ENCODE measurements at places on chromosomes 7 and 10.

- no peak for DNase-seq
Measured at GRCh38 chr7:11404355-11404754, 427.6 kb downstream of the THSD7A start.

- no peak for DNase-seq
Measured at GRCh38 chr10:102274062-102274461, 28.7 kb downstream of the GBF1 start.

DNA sequence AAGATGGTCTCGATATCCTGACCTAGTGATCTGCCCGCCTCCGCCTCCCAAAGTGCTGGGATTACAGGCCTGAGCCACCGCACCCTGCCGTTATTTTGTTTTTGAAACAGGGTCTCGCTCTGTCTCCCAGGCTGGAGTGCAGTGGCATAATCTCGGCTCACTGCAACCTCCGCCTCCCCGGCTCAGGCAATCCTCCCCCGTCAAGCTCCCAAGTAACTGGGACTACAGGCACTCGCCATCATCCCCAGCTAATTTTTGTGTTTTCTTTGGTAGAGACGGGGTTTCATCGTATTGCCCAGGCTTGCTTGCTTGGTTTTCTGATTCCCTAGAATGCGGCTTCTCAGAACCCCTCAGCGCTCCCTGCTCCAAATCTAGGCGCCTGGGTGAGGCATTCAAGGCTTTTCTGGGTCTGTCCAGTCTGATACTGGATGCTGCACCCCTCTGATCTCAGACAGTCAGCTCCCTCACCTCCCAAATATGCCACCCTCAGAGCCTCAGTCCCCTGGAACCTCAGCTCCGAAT, 1.3 kb downstream of the TFR2 start:
- DNase-seq = no peak

GRCh38 chr7:1939434-1940401, 269.6 kb downstream of the ELFN1 start:
- DNase-seq = peak; percentile 73

DNA sequence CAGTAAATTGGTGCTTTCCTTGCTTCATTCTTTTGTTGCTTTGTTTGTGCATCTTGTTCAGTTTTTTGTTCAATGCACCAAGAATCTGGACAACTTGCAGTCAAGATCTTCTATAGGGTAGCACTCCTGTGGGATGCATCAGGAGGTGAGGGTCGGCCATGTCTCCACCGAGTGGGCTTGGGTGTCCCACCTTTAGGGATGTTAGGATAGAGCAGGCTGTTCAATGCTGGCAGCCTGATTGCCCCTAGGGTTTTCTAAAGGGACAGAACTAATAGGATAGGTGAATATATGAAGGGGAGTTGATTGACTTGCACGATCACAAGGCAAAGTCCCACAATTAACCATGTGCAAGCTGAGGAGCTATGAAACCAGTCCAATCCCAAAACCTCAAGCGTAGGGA, 109.9 kb downstream of the GLRX3 start:
- DNase-seq = no peak

- DNase-seq = no peak
Measured at GRCh38 chr10:116538456-116538855, 7.3 kb upstream of the PNLIP start.

DNA sequence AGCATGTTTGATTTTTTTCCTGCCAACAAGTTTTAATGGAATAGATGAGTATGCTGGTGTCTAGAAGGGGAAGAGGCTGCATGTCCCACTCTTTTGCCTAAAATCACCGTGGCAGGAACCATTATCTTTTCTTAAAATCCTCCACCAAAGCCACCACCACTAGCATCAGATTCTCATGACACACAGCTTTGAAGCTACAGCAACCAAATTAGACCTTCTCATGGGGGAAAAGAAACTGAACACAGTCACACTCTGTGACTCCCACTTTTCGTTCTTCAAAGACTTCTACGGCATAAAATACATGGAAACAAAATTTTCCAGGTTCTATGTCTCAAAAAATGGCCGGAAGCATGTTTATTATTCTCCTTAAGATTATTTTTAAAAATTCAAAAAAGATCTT, 81.8 kb downstream of the SGMS1 start:
- no peak for DNase-seq

GRCh38 chr7:45988405-45989057, 67.5 kb upstream of the IGFBP3 start:
- no peak for DNase-seq

Data from activated effector memory CD4-positive, alpha-beta T cell treated with anti-CD3 and anti-CD28 coated beads, Interleukin-2, amount 50 U/mL, for 16 hours (primary cell).